ENCODE measurements at places on chromosomes 7 and 10.

DNA sequence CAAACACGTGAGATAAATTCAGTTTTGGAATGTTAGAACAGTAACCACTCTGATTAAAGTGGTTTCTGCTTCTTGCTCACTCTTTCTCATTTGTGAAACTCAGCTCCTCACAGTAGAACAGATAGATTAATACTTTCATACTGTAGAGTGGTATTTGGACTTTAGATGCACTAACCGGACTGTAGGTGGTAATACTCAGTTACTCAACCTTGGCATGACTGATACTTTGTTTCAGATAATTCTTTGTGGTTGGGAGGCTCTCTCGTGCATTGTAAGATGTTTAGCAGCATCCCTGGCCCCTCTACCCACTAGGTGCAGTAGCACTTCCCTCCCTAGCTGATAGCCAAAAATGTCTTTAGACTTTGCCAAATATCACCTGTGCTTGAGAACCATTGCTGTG is 37.6 kb downstream of the MCU start:
- DNase-seq, result no peak

GRCh38 chr7:144818511-144818910 is 17.3 kb downstream of the TPK1 start:
- DNase-seq, result no peak

GRCh38 chr10:103042129-103042528 is 124.0 kb downstream of the CNNM2 start:
- no peak for DNase-seq

DNA sequence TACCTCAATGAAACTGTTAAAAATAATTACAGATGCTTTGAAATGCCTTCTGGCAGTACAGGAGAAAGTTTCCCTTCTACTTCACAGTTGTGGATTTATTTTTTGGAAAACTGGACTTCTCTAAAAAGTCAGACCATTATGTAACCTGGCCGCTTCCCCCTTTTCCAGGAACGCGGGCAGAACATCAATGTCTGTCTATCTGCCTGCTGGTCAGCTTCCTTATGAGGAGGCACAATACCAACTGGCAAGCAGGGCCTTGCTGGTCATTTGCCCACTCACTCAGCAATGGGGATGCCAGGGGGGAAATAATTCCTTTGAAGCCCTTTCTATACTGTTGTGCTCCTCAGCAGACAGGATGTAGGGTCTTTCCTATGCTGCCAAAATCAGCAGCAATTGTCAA is 22.5 kb upstream of the ADRB1 start:
- DNase-seq, result no peak
